ENCODE measurements at places on chromosomes 3 and 15.

- no peak for DNase-seq
Observed at GRCh38 chr3:168216851-168217250, 121.1 kb upstream of the GOLIM4 start.

DNA sequence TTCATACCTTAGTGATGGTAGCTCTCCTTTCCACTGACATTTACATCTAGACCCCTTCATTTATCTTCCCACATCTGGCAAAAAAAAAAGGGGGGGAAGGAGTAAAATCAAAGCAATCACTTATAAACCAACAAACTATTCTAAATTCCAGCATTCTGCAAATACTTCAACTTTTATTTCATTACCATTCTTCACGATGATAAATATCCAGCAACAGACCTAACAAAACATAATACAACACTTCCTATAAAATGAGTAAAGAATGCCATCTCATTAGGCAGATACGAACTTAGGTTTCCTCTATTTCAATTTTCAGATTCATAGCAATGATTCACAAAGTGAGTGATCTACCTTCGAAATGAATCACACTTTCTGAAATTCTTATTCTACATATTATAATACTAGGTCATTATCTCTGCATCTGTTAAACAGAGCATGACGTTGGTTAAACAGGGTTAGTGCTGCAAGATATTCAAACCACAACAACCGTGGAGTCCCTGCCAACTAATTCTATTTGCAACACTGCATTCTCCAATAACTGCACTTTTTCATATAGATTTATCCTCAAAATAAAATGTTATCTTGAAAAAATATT lies at the start of gene LRRFIP2:
Gene LRRFIP2, minus strand, starts transcription at position 51 of the 595 bp plus-strand sequence. CDS start 25,599 bp downstream, outside the sequence.
- DNase-seq: no peak

DNA sequence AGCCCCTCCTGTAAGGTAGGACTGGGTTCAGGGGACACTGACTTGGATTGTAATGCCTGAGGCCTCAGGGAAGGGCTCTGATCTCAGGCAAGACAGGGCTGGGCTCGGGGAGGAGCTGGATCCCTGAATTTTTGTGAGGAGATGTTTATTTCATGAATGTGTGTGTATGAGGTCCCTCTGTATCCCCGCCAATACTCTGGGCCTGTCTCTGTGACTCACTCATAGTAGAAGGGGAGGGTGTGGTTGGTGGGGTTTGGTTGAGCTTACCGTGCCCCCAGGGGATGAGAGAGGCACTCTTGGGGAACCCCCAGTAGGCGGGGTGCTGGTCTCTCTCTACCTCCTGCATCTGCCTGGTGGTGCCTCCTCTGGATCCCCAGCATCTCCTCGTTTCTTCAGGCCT lies 28.1 kb downstream of the RPSA start:
- DNase-seq: no peak

DNA sequence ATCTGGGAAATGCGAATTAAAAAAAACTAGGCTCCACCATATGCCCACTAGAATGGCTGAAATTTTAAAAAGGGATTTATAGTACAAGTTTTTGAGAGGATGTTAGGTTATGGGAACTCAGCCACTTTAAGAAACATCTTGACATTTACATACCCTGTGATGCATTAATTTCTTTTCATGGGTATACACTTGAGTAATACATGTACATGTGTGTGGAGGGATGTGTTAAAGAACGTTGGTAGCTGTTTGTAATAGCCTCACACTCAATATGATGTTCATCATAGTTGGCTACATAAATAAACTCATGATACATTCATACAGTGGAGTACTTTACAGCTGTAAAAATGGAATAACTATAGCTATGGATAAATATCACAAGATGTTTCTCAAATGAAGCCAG lies 40.9 kb downstream of the MEF2A start:
- DNase-seq: no peak

DNA sequence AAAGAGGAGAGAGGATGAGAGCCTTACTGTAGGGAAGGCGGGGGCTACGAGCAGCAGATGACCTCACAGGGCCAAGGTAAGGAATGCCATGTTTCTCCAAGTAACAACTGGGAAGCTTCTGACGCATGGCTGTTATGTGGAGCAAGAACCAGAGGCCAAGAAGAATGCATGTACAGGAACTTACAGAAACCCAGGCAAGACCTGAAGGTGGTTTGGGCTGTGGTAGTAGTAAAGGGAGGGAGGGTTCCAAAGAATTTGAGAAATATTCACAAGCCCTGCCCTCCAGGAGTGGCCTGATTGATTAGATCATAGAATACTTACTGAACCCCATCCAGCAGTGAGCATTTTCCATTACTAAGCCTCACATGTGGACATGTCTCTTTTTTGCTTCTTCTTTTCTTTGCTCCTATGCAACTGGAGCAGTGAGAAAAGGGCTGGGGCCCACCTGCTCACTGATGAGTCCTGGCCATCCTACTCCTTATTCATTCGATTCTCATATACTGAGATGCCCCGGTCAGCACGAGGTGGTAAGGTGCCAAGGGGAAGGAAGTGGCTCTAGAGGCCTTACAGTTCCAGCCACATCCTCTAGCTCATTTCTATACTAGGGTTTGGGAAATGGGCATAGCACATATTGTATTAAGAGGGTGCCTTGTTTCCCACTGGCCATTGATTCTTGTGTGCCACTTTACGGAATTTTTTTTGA lies 8.3 kb upstream of the SLC12A8 start:
- DNase-seq: no peak

DNA sequence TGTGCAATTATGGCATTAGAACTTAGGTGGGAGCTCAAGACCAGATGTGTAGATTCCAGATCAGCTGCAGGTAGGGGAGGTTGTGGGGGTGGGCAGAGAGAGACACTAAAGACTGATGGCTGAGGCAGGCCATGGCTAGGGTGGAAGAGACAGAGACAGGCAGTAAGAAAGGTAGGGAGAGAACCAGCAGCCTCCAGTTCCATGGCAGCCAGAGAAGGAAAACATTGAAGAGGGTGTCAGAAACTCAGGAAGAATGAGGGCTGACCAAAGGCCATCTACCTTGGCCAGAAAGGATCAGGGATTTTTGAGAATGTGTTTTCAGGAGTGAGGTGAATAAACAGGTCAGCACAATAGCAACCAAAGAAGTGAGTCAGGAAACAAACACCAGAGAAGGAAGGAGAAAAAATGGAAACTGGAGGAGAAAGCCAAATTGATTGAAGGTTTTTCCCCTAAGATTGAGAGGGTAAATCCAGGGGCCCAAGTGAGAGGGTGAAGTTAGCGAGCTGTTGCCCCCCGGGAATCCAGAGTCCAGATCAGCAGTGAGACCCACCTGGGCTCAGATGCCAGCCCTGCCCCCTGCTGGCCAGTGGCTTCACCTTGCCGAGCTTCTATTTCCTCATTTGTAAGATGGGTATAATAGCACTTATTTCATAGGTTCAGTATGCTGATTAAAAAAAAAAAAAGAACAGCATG lies 41.0 kb downstream of the ABHD2 start:
- peak; percentile 50 for DNase-seq

DNA sequence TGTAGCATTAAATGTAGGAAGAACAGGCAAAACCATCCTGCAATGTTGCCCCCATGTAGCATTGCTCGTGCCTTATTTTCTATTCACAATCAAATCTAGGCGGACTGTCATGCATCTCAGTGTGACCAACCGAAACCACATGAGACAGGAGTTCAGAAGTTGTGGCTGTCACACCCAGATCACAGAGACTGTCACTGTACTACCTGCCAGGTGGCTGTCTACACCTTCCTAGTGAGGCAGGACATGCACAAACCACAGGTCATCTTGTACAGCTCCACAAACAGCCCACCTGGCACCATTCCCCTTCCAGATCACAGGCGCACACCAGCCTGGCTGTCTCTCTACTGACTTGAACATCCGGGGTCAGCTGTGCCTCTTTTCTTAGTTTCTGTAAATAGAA lies 392.8 kb downstream of the OCA2 start:
- no peak for DNase-seq

DNA sequence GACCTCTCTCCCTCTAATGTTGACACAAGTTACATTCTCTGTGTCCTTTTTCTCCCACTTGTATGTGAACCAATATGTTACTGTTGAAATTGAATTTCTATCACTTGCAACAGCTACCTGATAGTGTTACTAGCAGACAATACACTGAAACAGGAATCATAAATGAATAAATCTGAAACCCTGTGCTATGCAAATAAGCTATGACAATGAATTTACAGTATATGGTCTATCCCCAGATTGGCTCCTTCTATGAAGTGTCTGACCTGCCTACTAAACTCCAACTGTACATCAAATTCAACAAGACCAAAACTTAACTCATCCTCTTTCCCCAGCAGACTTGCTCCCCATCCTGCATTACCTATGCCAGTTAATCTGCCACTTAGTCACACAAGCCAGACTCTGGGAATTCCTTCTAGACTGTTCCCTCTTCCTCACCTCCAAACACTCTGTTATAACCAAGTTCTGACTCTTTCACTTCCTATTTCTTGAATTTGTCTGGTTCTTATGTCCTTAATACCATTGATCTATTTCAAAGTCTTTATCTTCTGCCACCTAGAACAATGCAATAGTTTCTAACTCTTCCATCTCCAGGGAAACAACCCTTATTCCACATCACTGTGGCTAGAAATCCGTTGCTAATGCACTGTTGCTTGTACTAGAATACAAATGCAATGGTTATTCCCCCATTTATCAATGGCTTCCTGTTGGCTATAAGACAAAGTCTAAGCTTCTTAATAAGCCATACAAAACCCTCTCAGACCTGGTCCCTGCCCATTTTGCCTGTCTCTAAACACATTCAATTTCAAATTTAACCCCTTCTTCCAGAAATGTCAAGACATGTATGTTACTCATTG lies 13.4 kb upstream of the ZNF639 start:
- no peak for DNase-seq

Measured in stimulated activated CD4-positive, alpha-beta T cell treated with anti-CD3 and anti-CD28 coated beads, Interleukin-1b, Interleukin-23, amount 100 ng/mL, for 48 hours (primary cell).